ENCODE measurements at places on chromosomes 3 and 15.

DNA sequence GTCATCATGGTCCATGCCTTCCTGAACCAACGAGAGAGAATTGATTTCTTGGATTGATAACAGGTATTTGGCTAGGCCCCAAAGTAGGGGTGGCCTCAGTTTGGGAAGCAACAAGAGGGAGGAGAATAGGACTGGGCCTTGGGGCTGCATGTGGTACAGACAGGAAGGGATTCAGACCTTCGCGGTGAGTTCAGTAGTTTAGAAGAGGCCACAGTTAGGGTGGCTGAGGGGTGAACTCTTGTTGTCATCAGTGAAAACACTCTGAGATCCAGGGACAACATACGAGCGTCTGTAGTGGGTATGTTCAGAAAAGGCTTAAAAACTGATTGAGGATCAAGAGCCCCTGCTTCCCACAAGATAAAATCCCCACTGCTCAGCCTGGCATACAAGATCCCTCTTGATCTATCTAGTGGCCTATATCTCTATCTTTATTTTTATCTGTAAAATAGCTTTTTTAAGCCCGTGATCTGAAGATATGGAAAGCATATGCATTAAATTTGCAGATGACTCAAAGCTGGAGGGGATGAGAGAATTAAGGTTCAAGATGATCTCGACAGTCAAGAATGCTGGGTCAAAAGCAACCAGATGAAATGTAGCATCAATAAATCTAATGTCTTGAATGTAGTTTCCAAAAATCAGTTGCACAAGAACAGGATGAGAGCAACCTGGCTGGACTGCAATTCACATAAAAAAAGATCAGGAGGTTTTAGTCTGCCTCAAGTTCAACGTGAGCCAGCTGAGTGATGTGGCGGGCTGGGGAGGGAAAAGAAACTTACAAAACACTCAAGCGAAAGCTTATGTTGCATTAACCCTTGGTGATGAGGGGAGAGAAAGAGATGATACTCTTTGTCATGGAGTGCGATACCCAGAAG is 221.1 kb upstream of the TLE3 start:
- DNase-seq = no peak

- DNase-seq = no peak
These were observed 127.1 kb downstream of the DNAJB8 start for GRCh38 chr3:128339491-128340012.

DNA sequence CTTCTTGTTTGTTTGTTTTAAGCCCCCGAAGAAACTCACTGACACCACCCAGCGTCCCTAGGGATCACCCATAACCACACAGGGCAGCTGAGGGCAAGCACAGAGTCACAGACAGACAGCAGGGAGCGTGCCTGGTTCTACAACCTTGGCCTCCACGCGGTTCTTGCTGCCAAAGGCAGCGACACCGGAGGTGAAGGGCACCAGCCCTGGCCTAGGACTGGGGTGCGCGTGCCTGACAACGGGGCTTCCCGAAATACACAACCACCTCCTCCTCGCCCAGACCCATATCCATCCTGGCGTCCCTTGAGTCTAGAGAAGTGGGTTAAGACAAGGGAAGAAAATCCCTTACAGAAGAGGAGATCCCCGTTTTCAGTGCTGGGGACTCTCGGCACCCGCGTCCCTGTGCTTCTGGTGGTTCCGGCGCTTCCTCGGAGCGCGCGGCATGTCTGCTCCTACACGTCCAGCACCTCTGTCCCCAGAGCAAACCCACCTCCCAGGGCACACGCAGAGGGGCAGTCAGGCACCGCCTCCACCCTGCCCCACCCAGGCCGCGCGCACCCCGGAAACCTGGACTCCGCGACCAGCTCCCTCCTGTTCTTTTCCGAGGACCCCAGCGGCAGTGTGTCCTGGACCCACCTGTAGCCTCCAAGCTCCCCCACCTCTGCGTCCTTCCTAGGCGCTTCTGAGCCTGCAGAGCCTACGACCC is 911 bp downstream of the RFTN1 start:
- DNase-seq = peak; percentile 21

- peak; percentile 37 for DNase-seq
These were observed 455.7 kb downstream of the FOXP1 start for GRCh38 chr3:71127844-71128243.

- no peak for DNase-seq
These were observed 53.0 kb downstream of the LSAMP start for GRCh38 chr3:116392291-116392690.

- DNase-seq = no peak
These were observed 124.2 kb upstream of the SMAD3 start for GRCh38 chr15:66941108-66941711.

GRCh38 chr3:59752925-59753324 is 703.1 kb upstream of the CFAP20DC start:
- no peak for DNase-seq

- DNase-seq = no peak
These were observed 74.4 kb downstream of the DAPK2 start for GRCh38 chr15:63971904-63972303.

DNA sequence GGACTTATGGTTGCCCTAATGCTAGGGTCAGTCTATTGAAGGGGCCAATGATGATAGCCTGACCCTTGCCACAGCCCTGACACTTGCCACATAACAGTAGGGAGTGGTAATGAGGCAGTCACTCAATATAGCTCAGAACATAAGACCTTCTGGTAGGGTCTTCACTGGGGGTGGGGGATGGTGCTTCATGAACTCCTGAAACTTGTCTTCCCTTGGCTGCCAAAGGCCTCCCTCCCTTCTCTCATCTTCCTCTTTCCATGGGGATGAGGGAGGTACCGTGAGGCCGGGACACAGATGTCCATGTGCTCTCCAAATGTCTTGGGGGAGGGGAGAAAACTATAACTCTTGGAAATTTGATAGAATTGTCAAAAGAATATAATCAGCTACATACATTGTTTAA is 21.1 kb upstream of the THSD4 start:
- DNase-seq = no peak

- no peak for DNase-seq
These were observed 31.6 kb upstream of the PDZRN3 start for GRCh38 chr3:73656241-73656890.

DNA sequence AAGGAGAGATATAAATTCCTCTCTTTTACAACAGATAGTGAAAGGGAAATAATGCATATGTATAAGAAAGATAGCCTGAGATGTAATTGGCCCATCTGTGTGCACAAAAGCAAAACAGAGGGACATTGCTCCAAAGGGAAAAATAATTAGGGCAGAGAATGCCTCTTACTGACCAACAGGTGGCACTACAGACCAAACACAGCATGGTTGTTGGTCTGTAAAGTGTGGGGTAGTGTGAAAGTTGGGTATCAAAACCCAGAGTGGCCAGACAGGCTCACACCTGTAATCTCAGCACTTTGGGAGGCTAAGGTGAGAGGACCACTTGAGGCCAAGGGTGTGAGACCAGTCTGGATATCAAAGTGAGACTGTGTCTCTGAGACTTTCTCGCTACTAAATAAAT is 4.5 kb upstream of the TLNRD1 start:
- peak; percentile 18 for DNase-seq

DNA sequence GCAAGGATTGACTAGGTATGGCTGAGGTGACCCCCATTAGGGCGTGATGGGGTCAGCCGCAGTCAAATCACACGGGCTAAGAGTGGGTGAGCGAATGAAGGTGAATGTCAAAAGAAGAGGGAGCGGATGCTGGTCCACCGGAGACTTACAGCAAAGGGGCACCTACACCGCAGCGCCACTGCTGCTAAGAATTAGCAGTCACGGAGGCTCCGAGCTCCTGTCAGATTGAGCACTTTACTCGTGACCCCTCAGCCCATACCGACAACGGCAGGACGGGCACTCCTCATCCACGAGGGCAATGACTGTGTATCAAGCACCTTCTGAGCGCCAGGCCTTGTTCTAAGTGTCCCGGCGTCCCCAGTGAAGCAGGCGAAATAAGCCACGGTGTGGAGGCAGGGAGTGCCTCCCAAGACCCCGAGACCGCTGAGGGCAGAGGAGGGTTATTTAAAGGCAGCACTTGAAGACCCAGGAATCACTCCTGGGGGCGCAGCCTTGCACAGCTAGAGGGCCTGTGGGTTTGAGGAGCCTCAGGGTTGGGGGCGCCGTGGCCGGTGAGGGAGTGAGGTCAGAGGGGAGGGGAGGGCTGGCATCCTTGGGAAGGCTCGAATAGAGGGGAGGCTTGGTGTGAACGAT is 61.6 kb upstream of the GATA2 start:
- no peak for DNase-seq

GRCh38 chr15:95105229-95105628 is 873.9 kb downstream of the MCTP2 start:
- peak; percentile 59 for DNase-seq

DNA sequence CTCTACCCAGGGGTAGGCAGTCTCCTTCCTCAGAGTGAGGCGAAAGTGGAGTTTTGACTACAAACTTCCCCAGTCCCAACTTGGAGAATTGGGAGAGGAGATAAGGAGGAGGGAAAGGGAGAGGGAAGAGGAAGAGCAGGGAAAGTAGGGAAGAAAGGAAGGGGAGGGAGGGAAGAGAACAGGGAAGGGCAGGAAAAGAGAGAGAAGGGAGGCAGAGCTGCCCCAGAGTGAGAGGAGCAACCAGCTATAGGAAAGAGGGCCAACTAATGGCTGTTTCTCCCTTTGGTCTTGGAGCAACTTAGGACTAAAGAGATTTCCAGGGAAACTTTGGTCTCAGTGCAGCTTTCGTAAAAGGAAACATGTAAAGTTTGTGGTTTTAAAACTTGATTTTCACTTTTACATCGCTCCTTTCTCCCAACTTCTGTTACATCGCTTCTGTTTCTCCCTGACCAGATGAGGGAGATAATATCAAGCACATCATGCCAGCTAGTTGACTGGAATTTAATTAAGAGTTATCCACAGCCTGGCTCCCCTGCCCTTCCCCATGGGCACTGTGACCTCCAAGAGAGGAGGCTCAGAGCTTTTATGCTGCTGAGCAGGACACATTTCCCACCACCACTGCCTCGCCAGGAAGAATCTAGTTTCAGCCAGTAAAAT is 1.4 kb downstream of the CA12 start:
- no peak for DNase-seq

- DNase-seq = no peak
These were observed 67.2 kb upstream of the CSTA start for GRCh38 chr3:122257644-122258364.

DNA sequence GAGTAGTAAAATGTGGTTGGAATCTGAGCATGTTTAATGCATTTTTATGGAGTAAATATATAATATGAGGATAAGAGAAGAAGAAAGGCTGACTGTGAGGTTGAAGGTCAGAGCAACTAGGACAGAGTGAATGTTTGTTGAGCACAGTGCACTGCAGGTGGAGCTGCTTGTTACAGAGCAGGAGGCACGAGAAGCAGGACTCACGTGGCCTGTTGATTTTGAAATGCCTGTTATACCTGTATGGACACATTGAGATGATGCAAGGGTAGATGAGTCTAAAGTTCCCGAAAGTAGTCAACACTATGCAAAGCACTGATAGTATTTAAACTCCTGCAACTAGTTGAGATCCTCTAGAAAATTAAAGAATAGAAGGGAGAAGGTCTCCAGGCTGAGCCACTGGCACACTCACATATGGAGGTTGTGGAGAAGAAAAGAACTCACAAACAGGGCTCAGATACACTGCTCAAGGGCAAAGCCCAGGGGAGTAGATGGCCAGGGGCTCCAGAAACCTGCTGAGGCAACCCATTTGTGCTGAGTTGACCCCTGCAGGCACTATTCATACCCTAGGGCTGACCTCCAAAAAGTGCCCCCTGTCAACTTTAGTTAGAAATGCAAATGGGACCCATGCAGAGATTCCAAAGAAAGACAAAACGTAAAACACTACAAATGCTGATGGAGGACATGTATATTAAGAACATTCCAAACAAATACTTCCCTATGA is 541.5 kb downstream of the GABRG3 start:
- peak; percentile 81 for DNase-seq

GRCh38 chr3:21573291-21573690 is 177.7 kb downstream of the ZNF385D start:
- peak; percentile 46 for DNase-seq

DNA sequence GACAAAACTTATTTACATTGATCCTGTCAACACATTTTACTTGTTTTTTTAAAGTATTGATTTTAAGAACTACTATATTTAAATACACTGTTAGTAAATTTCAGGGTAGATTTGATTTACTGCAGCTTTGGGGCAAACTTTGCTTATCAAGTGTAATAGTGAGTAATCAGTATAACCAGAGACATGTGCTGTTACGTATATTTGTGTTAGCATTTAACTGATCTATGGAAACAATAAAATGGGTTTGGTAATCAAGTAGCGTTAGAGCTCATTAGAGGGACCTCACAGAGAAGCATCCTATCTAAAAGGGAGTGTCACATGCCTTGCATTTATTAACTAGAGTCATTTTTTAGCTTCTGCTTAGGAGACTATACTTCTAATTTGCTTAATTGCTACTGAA is 131.5 kb upstream of the ALCAM start:
- no peak for DNase-seq

DNA sequence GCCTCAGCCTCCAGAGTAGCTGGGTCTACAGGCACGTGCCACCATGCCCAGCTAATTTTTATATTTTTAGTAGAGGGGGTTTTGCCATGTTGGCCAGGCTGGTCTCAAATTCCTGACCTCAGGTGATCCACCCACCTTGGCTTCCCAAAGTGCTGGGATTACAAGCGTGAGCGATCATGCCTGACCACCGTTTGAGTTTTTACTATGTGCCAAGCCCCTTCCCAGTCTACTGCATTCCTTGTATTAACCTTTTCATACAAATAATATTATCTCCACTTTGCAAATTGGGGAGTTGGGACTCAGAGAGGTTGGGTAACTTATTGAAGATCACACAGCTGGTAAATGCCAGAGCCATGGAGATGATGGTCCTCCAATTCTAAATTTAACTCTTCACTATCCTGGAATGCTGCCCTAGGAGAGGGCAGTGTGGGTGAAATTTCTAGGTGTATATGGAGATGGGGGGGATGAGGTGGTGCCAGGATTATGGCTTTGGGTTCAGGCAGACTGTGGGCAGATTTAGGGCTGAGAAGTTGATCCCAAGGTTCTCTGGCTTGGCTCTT is 1.0 kb upstream of the PXK start:
- no peak for DNase-seq

GRCh38 chr3:171301002-171301401 is 159.2 kb downstream of the TNIK start:
- DNase-seq = no peak

GRCh38 chr3:128489927-128490649 is 2.9 kb downstream of the GATA2 start:
- no peak for DNase-seq

GRCh38 chr15:78446551-78446950 is 8.5 kb downstream of the IREB2 start:
- DNase-seq = no peak

Data from bronchial epithelial cell (primary cell).